HCEC 1CT (cell line): ENCODE measurements at places on chromosomes 2 and 18.

DNA sequence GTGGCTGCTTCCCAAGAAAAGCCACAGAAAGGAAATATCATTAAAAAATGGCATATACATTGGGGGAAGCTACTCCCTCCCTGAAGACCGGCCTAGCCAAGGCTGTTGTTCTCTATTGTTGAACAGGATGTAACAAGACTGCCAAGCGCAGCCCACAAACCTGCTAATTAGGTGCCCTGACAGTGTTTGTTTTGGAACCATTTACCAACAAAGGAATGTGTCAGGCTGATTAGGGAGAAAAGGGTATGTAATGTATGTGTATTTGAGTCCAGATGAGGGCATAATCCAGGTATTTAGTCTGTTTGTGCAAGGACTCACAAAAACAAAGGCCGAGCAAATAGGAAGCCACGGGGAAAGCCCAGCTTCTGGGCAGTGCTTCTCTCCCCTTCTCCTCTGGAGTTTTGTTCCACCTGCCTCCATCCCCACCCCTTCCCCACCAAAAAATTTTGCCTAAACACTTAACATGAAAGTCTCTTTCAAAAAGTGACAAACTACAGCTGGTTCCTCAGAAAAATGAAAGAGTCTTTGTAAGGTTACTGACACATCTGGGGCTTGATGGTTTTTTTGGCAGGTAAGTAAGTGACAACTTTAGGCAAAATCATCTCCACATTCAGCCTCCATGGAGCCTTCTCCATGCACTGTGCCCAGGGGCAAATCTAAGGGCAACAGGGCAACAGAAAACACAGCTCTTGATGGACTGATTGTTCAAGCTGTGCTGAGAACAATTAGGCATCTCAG lies 78.3 kb upstream of the FZD5 start:
- DNase-seq: no peak

DNA sequence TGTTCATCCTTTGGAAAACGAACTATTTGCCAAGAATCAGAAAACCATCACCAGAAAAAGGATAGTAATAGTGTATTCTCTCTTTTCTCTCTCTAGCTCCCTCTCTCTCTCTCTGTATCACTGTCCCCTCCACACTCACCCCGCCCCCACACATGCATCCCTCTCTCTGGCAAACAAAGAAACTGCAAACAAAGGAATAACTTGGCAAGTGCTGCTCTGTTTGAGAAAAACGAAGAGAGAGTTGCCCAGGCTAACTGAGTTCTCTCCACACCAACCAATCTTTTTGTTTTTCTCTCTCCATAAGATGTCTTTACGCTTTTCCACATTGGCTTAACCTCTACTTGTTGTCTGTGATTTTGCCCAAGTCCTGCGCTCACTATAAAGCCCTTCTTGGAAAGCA lies 316.2 kb downstream of the EPHA4 start:
- DNase-seq: no peak

- no peak for DNase-seq
Measured at GRCh38 chr2:192165842-192166241, 28.9 kb downstream of the TMEFF2 start.

GRCh38 chr18:8339952-8340351 lies 269.3 kb upstream of the RAB12 start:
- no peak for DNase-seq

- no peak for DNase-seq
Measured at GRCh38 chr2:239544918-239545465, 144.2 kb upstream of the HDAC4 start.

GRCh38 chr2:210630873-210631560 lies 74.6 kb downstream of the CPS1 start:
- DNase-seq: peak; percentile 18

GRCh38 chr2:48560546-48561209 lies 30.7 kb downstream of the STON1 start:
- DNase-seq: no peak

DNA sequence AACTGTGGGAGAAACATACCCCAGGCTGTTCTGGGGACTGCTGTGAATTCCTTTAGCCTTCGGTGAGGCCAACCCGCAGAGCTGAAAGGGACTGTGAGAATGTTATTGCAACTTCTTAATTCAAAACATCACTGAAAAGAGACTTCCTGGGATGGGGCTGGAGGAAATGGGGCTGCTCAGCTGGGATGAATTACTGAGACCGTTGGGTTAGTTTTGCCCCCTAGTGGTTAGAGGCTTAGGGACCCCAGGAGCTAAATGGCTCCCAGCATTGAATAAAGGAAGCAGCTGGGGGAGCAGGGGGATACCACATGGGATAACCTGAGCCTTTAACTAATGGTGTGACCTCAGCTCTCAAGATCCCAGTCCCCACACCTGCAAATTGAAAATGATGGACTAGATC lies 941.1 kb upstream of the FANCL start:
- no peak for DNase-seq

- DNase-seq: no peak
Measured at GRCh38 chr2:20011276-20012031, 1.0 kb downstream of the MATN3 start.

DNA sequence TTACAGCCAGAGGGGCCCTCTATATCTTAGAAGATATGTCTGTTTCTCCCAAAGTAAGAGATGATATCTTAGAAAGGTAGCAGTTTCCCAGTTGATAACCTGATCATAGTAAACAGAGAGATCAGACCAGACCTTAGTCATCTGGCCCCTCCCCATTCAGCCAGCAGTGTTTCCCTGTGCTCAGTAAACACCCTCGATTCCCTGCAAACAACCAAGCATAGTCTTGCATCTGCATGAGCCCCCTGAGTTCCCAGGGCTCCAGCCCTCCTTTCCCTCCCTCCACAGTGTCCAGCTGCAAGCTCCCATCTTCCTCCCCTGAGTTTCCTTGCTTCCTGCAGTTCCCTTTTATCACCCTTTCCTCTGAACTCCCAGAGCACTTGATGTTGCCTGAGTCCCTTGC lies 20.3 kb downstream of the NRP2 start:
- DNase-seq: no peak

DNA sequence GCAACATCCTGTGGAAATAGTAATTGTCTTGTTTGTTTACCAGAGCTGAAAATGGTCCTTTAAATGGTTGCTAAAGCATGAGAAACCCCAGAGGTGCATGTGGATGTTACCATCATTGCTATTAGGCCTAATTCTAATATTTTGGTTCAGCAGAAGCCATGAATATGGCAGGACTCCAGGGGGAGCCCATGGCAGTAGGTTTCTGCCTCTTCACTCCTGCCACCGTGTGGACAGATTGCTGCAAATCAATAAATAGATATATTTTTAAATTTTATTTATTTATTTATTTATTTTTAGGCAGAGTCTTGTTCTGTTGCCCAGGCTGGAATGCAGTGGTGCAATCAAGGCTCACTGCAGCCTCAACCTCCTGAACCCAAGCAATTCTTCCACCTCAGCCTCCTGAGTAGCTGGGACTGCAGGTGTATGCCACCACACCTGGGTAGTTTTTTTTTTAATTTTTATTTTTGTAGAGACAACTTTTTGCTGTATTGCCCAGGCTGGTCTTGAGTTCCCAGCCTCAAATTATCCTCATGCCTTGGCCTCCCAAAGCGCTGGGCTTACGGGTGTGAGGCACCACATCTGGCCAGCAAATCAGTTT lies 54.9 kb upstream of the CAPN13 start:
- DNase-seq: peak; percentile 64

DNA sequence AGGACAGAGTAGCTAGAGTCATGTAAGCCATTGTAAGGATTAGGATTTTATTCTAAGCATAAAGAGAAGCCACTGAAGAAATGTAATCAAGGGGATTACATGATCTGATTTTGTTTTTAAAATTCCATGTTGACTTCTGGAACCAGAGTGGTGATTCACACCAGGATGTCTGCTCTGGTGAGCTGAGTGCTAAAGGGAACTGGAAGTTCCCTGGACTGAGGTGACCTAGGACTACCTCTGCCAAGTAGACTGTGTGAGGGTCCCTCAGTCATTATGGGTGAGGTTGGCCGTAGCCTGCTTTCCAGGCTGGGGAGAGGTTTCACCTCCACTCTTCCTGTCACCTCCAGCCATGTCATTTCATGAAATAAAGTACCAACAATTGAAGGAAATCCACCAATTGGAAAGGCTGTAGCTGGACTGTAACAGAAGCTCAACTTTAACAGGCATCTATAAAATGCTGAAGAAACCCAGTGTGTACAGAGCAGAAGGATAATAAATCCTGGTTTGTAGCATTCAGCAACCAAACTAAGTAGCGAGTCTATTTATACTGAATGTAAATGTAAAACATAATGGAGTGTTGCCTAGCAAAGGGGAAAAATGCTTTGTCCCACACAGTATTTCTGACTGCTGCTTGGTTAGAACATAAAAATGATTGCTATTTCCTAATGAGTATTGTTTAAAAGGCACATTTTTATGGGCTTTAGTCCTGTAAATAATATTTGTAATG lies 507.4 kb upstream of the PKDCC start:
- DNase-seq: no peak

DNA sequence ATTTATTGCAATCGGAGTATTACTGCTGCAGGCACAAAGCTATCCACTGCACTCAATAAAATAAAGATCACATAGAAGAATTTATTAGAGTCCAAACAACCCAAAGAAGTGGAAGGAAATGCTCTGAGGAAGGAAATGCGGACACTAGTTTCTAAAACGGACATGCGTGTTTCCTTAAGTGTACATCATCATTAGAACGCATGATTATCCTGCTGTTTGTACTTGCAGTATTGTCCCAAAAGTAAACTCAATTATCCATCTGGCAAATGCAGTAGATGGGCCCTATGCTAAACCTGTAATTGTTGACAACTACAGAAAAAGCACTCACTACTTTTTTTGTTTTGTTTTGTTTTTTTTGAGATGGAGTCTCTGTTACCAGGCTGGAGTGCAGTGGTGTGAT lies 53.6 kb downstream of the PDK1 start:
- DNase-seq: no peak

- DNase-seq: no peak
Measured at GRCh38 chr18:70365361-70365760, 76.5 kb downstream of the SOCS6 start.

GRCh38 chr2:112162341-112162740 lies 24.2 kb downstream of the FBLN7 start:
- no peak for DNase-seq

DNA sequence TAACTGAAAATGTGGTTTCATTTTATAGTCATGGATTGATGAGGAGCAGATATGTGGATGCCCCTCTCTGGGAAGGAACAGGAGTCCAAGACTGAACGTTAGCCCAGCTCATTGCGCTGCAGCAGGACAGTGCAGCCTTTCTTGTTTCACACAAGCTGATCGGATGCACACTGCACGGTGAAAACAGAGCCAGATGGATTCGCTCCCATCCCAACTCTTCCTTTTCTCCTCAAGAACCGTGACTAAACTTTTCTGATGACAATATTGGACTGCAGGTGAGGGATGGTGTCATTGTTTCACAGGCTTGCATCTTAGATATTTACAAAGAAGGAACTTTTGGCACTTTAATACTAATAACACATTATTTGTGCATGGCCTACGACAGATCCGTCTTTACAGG lies 33.8 kb upstream of the COPS8 start:
- DNase-seq: no peak
